ENCODE measurements at places on chromosomes 2 and 18.

DNA sequence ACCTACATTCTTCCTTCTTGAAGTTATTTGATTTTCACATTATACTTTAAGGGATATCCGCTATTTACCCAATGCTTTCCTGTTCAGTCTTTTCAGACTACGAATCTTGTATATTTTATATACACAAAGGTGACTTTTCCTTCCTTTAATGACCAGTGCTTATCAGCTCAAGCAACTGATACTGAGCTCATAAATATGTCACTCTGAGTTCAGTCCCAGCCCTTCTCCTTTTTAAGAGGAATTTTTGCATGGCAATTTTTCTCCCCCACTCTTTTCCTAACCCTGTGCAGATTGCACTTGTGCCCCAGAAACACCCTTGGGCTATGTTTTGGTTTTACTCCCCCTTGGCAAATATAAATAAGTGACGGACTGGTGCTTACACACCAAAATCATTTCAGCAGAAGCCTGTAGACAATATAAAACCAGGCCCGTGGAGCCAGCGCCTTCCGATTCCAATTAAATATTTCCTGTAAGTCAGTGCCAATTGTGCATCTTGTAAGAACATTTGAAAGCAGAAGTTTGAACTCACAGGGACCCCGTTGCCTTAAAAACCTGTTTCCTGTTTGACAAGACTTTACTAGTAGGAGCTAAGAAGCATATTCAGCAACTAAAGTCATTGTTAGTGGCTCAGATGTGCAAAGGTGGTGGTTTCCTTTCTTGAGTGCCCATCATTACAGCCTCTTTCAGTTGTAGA is 66.3 kb upstream of the GATA6 start:
- DNase-seq: no peak

DNA sequence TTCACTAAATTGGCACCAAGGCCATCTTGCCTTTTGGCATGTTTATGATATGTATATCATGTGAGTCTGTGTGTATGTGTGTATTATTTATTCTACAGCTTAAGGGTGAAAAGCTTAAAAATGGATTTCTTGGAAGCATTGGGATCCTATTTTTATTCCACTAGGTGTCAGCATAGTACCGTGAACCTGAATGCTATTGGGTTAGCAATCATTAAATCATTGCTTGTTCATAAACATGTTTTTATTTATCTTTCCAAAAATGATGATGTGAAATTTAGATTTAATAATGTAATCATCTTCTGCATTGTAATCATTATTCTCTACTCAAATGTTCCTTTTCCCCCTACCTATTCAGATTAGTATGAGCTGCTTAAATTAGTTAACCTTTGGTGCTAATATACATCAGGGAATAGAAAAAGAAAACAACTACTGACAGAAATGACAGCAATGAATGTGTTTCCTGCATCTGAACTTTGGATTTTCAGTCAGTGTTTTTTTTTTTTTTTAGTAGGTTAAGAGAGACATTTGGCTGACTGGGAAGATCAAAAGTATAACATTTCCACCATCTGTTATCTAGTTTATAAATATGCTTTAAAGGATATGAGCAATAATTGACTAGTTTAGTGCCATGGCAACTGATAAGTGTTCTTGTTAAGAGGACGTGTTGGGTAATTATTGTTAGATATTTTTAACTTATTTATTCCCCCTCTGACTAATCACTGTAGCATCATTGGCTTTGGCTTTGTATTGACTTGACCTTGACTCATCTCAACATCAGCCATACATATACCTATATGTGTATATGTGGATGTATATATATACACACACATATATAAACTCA is 14.1 kb upstream of the ZSWIM2 start:
- peak; percentile 42 for DNase-seq

DNA sequence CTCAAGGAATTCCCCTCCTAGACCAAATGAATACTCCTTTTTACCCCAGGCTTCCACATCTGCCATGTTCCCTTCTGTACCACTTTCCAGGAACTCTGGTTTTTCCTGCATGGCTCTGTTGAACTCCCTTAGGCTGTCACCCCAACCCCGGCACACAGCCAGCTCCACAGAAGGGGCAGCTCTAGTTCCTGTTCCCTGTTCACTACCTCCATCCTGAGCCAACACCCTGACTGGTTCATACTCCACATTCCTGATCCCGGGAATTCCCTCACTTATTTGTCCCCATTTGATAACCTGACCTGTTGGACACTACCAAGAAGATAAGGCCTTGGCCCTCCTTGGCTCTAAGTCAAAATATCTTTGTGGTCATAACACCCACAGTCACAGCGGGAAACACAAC is 280.9 kb upstream of the RAB6C start:
- DNase-seq: no peak

DNA sequence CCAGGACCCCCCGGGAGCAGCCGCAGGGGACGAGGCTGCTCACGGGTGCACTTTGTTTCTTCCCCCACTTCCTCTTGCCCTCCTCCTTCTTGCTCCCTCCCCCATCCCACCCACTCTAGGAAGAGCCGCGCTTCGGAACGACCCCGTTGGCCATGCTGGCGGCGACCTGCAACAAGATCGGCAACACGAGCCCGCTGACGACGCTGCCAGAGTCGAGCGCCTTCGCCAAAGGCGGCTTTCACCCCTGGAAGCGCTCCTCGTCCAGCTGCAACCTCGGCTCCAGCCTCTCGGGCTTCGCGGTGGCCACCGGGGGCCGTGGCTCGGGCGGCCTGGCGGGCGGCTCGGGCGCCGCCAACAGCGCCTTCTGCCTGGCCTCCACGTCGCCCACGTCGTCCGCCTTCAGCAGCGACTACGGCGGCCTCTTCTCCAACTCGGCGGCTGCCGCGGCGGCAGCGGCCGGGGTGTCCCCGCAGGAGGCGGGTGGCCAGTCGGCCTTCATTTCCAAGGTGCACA is 1.3 kb downstream of the SP9 start:
- DNase-seq: peak; percentile 20

DNA sequence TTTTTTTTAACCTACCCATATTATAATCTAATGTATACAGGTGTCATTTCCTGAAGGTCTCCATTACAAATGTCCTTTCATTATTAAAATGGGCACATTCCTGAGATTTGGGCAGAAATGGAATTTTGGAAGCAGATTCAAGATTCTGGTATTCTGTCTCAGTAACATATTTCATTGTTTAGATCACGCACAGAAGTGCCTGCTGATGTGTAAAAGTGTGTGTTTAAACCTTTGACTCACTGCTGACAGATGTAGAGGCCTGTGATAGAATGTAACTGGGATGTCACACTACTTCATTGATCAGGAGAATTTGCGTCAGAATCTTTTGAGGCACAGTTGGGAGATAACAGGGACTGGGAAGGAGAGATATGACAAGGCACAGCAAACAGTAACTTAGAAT is 276.8 kb upstream of the EPAS1 start:
- peak; percentile 73 for DNase-seq

GRCh38 chr2:222424276-222424728 is at the start of gene SGPP2:
Gene SGPP2 (plus strand): TSS chr2:222424543. CDS start chr2:222424603, 60 bp downstream.
- no peak for DNase-seq

DNA sequence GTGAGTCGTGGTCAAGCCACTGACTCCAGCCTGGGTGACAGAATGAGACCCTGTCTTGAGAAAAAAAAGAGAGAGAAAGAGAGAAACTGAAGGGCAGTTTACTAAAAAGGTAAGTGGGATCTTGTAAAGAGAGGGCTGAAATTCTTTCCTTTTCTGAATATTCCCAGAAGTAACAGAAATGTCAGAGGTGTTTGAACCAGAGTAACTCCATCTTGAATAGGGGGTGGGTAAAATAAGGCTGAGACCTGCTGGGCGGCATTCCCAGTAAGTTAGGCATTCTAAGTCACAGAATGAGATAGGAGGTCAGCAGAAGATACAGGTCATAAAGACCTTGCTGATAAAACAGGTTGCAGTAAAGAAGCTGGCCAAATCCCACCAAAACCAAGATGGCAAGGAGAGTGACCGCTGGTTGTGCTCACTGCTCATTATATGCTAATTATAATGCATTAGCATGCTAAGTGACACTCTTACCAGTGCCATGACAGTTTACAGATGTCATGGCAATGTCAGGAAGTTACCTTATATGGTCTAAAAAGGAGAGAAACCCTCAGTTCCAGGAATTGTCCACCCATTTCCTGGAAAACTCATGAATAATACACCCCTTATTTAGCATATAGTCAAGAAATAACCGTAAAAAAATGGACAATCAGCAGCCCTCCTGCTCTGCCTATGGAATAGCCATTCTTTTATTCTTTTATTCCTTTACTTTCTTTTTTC is 1334.3 kb upstream of the ZEB2 start:
- DNase-seq: no peak

DNA sequence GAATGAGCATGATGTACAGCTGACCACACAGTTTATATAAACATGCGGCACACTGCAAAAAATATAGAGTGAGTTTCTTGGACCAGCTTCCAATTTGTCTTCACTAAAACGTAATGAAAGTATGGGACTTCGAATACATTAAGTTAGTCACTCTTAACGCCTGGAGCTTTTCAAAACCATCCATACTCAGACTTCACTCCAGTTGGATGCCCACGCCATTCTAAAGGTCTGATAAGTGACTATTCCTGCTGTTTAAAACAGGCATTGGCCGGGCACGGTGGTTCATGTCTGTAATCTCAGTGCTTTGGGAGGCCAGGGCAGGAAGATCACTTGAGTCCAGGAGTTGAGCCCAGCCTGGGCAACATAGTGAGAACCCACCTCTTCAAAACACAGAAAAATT is 84.6 kb downstream of the MYL12B start:
- DNase-seq: peak; percentile 27

DNA sequence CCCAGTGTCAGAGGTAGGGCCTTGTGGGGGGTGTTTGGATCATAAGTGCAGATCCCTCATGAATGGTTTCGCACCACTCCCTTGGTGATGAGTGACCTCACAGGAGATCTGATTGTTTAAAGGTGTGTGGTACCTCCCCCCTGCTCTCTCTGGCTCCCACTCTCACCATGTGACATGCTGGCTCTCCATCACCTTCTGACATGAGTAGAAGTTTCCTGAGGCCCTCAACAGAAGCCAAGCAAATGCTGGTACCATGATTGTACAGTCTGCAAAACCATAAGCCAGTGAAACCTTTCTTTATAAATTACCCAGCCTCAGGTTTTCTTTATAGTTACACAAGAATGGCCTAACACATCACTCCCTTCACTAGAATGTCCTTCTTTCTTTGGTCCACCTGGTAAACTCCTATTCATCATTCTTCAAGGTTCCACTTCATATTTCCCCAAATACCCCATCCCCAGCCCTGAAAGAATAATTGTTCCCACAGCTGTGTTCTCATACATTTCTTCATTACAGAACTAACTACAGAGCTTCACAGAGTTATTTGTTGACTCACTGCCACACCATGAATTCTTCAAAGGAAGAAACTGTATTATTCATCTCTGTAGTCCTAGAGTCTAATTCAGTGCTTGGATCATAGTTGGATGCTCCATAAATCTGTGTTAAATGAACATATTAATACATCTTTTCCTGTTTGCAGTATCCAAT is 81.2 kb upstream of the STK17B start:
- DNase-seq: peak; percentile 73

DNA sequence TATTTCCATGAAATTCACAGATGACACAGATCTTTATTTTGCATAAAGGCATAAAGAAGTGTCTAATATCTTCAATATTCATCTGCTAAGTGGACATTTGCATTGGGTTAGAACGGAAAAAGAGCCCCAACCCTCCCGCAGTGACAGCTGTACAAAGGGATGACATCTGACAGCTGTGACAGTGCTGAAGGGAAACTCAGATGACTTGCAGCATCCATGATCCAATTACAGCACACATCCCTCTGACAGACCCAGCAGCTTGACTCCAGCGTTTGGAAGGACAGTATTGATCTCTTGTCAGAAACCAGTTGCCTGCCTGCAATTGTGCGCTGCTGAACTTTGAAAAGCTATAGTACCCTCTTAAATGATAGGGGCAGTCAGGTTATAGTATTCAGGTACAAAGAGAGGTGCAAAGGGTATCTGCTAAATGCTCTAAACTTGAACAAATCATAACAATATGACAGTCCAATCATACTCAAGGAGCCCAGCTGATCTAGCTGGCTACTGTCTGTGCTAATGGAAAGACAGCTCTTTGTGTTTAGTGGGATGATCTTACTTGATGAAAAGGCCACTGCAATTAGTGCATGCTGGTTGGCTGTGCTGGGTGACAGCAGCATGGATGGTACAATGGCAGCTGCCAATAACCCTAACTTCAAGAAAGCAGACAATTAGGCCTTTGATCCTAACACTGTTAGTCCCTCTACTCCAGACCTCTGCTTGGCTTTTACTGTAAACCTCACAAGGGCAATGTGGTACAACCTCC is 599.2 kb downstream of the NR4A2 start:
- DNase-seq: no peak

DNA sequence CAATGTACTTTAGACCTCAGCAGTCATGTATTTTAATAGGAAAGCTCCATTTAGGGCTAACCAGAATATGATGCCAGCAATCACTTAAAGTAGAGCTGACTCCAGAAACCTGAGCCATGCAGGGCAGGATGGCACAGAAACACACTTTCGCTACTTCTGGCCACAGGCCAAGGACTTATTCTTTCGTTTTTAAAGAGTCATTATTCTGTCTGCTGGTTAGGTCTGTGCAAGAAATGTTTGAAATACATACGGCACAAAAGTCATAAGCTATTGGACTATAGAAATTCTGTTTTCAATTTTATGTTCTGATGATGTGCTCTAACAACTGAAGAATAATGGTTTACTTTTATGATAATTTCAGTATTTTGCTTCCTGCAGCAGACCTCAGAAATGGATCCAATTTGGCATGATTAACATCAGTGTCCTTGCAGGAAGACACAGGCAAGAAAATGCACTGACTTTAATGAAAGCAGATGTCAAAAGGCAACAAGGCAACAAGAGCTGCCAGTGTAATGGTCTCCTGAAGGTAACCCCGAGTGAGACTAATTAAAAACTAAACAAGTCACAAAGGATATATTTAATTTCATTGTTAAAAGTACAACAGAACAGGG is 114.4 kb upstream of the CHRNA1 start:
- peak; percentile 61 for DNase-seq

GRCh38 chr2:126891681-126892500 is 6.8 kb upstream of the TEX51 start:
- DNase-seq: no peak
